HuH-7.5 (cell line): ENCODE measurements at places on chromosomes 5 and 9.

DNA sequence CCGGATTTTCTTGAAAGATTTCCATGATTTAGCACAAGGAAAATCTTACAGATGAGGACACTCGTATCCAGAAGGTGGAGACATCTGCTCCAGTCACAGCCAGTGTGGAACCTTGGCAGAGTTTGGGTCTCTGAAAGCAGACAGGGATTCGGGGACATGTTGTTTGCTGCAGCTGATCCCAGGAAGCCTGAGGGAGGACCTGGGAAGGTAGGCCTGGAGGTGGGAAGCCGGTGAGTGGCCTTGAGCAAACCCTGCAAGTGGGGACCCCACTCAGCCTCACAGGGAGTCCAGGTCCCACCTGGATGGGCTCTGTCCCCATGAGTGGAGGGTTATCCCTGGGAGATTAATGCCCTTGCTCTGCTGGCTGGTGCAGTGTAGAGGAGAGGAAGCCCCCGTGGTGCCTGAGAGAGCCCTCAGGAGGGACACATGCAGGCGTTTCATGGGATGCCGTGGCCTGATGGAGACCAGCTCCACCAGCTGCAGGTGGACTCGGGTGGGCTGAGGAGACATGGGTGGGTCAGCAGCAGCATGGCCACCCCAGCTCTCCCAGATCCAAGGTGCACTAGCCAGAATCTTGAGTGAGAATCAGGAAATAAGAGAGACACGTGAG is 7.8 kb downstream of the MRPS2 start:
- DNase-seq: no peak

DNA sequence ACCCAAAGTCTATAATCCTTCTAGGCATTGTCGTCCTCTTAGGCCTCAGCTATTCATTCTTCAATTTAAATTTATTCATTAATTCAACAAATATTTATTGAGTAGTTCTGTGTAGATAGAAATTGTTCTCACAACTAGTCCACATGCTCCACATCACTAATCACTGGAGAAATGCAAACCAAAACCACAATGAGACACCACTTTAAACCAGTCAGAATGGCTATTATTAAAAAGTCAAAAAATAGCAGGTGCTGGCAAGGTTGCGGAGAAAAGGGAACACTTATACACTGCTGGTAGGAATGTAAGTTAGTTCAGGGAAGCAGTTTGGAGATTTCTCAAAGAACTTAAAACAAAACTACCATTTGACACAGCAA is 51.1 kb upstream of the TNFSF15 start:
- DNase-seq: no peak

- no peak for DNase-seq
Measured at GRCh38 chr9:89722712-89723111, 117.9 kb downstream of the GADD45G start.

DNA sequence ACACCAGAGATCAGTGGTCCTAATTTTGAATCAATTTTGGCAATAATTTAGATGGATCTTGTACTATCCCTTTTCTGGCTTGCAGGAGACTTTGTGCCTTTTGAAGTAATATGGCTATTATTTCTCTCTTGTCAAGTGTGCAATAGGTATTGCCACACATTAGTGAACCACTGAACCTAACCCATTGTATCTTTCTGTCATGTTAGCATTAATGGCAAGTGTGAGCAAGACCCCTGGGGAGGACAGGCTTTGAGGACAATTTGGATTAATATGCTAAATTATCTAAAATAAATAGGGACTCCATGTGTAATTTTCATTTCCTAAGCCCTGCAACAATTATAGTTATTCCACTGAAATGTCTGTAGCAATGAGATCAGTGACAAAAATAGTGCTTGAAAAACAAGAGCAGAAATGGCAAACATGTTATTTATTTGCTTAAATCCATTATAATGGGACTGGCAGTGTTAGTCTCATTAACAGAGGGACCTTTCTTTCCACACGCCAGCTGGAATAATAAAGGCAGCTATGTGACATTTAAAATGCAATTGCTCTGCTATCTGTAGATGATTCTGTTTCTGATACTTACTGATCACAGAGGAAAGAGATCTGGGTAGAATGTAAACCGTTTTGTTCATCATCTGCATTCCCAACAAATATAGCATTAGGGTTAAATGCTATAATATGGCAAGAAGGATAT is 753.3 kb upstream of the ZNF608 start:
- DNase-seq: no peak

- DNase-seq: no peak
Measured at GRCh38 chr9:71908825-71909224, 2.2 kb downstream of the ABHD17B start.

DNA sequence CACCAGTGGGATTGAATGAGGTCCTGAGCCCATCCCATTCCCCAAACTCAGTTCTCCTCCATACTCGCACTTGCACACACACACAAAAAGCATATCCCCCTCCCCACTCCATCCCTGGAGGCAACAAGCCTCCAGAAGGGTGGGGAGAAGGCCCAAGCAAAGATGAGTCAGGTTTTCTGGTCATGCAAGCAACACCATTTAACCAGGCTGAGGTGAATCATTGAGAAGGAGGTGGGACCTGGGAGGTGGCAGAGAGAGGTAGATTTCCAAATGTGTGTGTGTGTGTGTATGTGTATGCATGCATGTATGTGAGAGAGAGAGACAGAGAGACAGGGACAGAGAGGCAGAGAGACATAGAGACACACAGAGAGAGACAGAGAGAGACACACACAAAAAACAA is 185.2 kb upstream of the TRIM32 start:
- DNase-seq: no peak

DNA sequence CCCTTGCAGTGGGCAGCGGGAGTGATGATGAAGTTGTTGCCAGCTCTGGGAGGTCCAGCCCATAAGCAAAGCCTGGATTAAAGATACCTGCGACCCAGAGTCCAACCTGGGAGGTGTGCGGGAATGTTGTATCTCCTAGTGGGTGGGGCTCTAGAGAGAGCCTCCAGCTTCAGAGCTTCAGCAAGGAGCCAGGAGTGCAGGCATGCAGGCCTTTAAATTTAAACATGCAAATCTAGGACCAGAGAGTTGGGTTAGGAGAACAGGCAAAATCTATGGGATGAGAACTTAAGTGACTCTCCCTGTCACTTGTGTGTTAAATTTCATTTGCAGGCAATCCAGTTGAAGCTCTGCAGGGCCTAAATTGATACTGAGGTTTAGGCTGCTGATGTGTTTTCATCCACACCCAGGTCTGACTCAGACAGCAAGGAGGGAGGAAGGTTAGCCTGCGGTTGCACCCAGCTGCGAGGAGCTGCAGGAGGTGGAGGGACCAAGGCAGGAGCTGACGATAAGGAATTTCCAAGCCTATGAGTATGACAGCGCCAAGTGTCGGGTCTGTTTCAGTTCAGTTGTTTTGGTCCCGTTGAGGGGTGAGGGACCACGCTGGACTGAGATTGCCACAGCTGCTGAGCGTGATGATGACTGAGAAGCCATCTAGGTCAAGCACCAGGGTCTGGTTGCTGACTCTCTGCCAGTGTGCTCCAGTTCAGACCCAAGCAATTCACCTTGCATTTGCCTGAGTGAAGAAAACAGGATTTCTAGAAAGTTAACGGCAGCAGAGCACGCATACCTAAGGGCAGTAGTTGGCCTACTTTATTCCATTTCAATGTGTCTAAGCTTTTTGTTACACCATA is 243.0 kb downstream of the ICE1 start:
- DNase-seq: no peak

DNA sequence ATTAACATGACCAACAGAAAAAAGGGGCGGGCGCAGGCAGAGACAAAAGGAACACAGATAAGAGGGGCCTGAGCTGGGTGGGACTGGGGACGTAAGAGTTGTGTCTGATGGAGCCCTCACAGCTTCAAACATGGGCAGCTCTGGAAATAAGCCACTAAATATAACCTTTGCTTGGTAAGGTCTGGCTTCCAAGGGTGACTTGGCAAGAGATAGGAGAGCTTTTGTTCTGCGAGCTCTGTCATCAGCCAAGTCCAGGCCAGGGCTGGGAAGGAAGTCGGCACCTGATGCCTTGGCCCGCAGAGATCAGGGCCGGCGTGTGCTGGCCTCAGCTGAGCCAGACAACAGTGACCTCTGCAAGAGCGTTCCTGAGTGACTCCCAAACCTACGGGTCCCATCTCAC is 11.8 kb downstream of the TRUB2 start:
- DNase-seq: no peak

DNA sequence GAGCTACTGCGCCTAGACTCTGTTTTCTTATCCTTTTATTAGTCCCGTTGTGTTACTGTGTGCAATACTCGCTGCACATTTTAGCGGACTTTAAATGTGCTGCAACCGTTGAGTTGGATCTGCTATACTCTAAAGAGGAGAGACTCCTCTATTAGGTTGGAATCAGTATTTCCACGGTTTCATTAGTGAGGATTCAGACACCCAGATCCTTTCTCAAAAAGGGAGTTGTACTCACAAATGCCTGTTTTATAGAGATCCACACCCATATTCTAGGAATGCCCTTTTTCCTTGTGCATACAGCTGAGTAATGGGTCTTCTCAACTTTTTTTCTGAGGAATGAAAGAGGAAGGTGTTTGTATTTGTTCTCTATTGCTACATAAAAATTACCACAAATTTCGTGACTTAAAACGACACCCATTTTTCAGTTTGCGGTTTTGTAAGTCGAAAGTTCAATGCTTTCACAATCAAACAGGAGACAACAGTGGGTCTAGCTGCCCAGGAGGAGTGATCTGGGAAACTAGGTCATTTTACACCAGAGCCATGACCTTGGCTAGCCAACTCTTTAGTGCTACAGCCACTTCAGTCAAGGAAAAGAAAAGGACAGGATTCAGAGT is 52.8 kb upstream of the SLC44A1 start:
- peak; percentile 60 for DNase-seq

GRCh38 chr5:171131497-171131896 is 177.6 kb upstream of the TLX3 start:
- DNase-seq: no peak

GRCh38 chr5:86360801-86361200 is 256.9 kb upstream of the COX7C start:
- DNase-seq: no peak

DNA sequence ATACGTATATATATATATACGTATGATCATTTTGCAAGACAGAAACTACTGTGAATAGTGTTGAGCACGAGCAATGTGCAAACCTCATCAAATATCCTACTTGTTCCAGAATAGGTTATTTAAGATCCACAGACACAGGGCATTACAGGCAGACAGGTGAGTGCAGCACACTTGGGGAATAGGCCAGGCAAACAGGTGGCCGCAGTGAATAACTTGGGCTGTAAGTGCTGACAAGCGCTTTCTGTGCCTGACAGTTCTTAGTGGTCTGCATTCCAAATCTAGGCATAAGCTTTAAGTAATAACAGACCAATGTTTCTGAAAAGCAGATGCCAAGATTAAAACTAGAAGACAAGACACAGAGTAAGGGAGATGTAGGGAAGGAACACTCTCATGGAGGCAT is 77.9 kb downstream of the LHFPL2 start:
- no peak for DNase-seq
